ENCODE measurements at places on chromosomes 5 and 9.

GRCh38 chr9:76322810-76323209 lies 71.4 kb downstream of the RFK start:
- DNase-seq, result no peak

- no peak for DNase-seq
Observed at GRCh38 chr9:107119735-107120134, 163.3 kb upstream of the RAD23B start.

GRCh38 chr5:175656966-175657365 lies 905 bp upstream of the HRH2 start:
- no peak for DNase-seq

DNA sequence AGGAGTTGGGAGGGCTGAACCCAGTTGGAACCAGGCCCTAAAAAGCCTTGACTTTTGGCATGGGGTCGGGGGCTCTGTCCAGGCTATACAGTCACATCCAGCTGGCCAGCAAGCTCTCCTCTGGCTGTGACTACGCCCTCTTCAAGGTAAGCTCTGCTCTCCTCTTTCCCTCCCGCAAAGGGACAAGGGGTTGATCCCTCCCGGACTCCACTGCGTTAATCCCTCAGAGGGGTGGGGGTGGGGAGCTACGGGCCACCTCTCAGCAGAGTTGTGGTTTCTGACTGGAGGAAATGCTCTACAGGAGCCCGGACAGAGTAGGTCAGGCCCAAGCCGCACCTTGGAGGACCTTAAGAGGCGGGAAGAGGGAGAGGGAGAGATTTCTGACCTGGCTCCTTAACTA lies 3.0 kb upstream of the TSPAN17 start:
- no peak for DNase-seq

- no peak for DNase-seq
Observed at GRCh38 chr9:28779243-28779642, 1206.0 kb upstream of the C9orf72 start.

DNA sequence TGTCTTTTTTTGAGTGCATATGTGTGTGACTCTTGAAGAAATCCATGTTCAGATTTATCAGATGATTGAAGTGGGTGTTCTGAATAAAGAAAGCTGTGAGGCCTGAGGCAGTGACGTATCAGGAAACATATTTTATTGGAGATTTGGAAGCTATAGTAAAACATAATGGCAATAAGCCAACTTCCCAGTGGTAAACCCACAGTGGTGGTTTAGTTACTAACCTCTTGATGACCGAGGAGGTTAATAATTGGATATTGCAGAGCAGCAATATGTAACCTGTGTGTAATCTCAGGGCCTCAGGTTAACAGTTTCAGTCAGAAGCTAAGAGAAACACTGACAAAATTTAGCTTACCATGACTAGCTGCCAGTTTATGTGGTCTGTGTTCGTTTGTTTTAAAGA lies 6.9 kb downstream of the RGMB start:
- no peak for DNase-seq

GRCh38 chr5:176744584-176744965 lies 65.8 kb upstream of the UNC5A start:
- no peak for DNase-seq

DNA sequence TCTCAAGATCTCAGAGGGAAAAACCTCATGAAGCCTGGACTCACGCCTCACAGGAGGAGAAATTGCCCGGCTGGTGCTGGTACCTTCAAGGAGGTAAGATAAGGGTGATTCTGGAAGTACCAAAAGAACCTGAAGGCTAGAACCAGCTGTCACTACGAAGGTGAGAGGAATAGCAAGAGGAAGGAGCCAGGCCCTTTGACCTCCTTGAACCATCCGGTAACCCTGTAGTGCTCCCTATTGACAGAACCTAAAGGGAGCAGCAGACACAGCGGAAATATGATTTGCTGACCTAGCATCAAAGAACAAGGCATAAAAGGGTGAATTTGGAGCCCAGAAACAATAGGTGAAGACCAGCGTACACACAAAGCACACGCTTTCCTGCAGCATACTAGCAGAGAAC lies 92.2 kb downstream of the DOCK8 start:
- DNase-seq, result peak; percentile 11

DNA sequence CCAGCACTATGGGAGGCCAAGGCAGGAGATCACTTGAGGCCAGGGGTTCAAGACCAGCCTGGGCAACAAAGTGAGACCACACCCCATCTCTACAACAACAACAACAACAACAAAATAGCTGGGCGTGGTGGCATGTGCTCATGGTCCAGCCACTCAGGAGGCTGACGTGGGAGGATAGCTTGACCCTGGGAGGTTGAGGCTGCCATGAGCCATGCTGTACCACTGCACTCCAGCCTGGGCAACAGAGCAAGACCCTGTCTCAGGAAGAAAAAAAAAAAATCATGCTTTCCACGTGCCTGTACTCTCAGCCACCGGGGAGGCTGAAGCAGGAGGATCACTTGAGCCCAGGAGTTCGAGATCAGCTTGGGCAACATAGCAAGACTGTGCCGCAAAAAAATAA lies 29.5 kb downstream of the TSC1 start:
- DNase-seq, result no peak

DNA sequence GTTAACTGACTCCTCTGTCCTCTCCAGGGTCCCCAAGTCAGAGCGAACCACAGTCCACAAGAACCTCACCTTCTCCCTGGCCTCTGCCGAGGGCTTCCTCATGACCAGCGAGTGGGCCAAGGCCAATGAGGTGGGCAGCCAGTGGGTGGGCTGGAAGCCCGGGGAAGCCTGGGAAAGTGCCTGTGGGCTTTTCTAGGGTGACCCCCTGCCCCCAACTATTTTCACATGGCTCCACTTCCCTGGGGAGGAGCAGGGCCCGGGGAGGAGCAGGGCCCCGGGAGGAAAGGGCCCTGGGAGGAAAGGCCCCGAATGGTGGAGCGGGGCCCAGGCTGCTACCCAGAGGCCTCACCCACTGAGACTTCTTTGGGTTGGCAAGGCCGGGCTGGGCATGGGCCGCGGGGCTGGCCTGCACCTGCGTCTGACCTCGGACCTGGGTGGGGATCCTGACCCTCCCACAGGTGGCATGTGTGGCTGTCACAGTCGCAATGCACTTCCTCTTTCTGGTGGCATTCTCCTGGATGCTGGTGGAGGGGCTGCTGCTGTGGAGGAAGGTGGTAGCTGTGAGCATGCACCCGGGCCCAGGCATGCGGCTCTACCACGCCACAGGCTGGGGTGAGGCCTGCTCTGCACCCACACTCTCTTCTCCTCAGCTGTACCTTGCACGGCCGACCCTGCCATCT lies 17.9 kb downstream of the ADGRD2 start:
- no peak for DNase-seq

DNA sequence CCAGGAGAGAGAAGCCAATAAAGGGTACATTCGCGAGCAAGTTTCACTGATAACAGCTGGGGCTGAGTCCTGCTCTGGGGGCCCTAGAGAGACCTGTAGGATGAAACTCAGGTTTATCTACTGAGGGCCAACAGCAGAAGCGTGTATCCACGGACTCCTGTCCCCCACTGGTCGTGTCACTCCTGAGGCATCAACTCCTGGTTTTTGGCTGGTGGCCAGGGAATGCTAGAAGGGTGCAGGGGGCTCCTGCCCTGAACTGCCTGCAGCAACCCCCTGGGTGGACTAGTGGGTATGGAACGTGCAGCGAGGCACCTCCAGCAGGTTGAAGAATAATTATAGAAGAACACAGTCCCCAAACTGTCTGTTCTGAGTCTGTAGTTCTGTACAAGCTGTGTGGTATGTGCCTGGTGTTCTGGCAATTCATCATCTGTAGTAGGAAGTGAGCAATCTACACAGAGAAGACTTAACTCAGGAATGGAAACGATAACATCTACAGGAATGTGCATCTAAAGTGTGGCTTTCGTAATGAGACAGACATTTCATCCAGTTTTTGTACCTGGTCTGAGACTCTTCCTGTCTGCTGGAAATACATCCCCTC lies 64.5 kb upstream of the GNA14 start:
- no peak for DNase-seq

DNA sequence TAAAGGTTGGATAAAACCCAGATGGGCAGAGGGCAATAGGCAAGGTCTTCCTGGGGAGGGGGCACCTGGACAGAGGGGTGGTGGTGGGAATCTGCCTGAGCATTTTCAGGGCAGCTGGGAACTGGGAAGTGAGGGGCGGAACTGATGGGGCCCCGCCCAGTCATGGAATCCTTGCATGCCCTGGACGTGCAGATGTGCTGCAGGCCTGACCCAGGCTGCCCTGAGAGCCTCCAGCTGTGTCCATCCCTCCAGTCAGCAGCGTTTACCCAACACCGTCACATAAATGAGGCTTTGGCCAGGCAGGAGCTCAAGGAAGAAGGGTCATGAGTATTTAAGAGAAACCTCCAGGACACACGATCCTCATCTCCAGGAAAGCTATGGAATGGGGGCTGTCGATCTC lies 70.3 kb downstream of the DAB2IP start:
- DNase-seq, result no peak

- DNase-seq, result no peak
Observed at GRCh38 chr5:35067985-35068384, 20.2 kb upstream of the AGXT2 start.

GRCh38 chr5:145948047-145948446 lies 11.7 kb downstream of the SH3RF2 start:
- DNase-seq, result no peak

DNA sequence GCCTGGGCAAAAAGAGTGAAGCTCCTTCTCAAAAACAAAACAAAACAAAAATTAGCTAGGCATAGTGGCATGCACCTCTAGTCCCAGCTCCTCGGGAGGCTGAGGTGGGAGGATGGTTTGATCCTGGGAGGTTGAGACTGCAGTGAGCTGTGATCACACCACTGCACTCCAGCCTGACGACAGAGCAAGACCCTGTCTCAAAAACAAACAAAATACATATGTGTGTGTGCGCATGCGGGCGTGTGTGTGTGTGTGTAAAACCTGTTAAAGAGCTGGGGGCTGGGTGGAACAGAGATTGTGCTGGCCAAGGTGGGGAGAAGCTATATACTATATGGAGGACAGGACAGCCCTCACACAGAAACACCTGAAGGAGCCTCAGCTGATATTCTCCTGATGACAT lies 27.4 kb upstream of the DENND4C start:
- DNase-seq, result no peak

GRCh38 chr5:132607095-132607494 lies 50.3 kb downstream of the RAD50 start:
- no peak for DNase-seq

- no peak for DNase-seq
Observed at GRCh38 chr9:112921549-112921948, 30.9 kb upstream of the SLC46A2 start.

GRCh38 chr9:78386773-78387172 lies 89.8 kb downstream of the PSAT1 start:
- DNase-seq, result no peak

DNA sequence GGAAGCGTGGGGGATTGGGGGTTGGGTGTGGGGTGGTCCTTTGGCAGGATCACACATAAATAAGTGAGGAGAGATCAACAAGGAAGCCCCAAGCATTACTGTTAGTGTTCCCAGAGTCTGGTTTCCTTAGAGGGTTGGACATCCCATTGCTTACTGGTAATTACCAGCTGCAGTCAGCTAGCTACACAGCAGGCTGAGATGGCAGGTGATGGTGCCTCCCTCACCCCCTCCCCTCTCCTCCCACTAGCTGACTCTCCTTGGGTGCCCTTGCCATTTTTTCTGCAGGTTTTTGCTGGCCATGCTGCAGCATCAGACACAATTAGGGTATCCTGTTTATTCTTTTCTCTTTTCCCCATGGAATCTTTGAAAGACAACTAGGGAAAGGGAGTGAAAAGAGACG lies 107.5 kb upstream of the TLR4 start:
- DNase-seq, result no peak

GRCh38 chr5:56066931-56067450 lies 72.2 kb upstream of the IL6ST start:
- no peak for DNase-seq

- no peak for DNase-seq
Observed at GRCh38 chr5:135591277-135591676, 12.5 kb upstream of the CXCL14 start.

- no peak for DNase-seq
Observed at GRCh38 chr5:148915224-148915817, 88.9 kb downstream of the ADRB2 start.

DNA sequence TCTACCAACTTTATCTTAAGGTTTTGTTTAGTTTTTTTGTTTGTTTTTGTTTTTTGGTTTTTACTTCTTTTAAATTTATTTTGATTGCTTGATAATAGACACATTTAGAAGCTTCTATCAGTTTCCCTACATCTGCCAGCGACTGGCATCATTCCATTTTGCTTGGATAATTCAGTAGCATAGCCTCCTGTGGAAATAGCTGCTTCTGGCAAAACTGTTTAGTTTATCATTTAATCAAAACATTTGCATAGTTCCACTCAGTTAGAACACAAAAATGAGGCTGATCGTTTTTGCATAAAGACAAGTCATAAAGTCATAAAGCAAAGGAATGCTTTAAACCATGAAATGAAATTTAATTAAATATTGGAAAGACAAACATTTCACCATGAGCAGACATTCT lies 133.7 kb upstream of the NFIL3 start:
- no peak for DNase-seq

GRCh38 chr5:29697278-29697677 lies 1496.2 kb upstream of the CDH6 start:
- no peak for DNase-seq

- no peak for DNase-seq
Observed at GRCh38 chr9:114286146-114286679, 36.7 kb upstream of the ORM1 start.

DNA sequence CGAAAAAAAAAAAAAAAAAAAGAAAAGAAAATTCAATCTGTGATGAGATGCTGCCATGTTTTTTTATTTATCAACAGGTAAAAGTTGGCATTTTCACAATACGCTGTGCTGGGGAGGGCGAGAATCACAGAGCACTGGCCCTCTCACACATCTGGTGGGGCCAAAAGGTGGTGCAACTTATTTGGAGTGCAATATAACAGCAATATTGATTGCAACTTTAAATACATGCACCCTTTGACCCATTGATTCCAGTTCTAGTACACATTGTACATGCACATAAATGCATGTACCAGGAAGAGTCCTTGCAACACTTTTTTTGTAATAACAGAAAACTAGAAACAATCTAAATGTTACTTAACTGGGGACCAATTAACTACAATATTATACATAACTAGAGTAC lies 159.1 kb downstream of the DAB2IP start:
- no peak for DNase-seq

- DNase-seq, result no peak
Observed at GRCh38 chr5:134948911-134949310, 18.8 kb upstream of the CATSPER3 start.

DNA sequence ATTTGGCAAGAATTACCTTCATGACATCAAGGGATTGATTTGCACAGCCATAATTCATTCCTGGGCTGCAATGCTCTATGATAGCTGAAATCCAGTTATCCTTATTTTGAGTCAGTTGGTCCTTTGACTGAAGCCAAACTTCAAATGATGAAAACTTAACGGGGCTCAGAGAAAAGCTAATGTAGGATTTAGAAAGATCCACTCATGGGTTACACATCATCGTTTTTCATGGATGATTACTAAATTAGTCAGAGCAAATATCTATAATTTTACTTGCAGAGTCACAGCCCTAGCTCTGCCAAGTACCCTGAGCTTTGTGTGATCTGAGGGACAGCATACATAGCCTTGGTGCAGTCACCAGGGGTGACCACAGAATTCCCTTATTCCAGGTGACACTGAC lies 27.3 kb upstream of the MUSK start:
- no peak for DNase-seq
